Uterus (tissue), 4 donors: ENCODE measurements at places on chromosomes 4 and X. TPM values are rescaled to one million over a fixed set of nuclear protein-coding genes. Genes with fewer than 3 reads are reported as not detected.

GRCh38 chrX:153598541-153599191 lies at the start of gene CCNQ:
Gene CCNQ (minus strand): TSS chrX:153599139. CDS start chrX:153599073, 66 bp downstream.
- peak within 1 kb of the TSS; percentile 80 for H3K27ac ChIP-seq
- H3K4me1 ChIP-seq = no peaks in the 10 kb centered on the region
- no peaks in the 10 kb centered on the region for H3K36me3 ChIP-seq
- H3K4me3 ChIP-seq = peak within 1 kb of the TSS; percentile 74
- no peaks in the 10 kb centered on the region for H3K27me3 ChIP-seq

DNA sequence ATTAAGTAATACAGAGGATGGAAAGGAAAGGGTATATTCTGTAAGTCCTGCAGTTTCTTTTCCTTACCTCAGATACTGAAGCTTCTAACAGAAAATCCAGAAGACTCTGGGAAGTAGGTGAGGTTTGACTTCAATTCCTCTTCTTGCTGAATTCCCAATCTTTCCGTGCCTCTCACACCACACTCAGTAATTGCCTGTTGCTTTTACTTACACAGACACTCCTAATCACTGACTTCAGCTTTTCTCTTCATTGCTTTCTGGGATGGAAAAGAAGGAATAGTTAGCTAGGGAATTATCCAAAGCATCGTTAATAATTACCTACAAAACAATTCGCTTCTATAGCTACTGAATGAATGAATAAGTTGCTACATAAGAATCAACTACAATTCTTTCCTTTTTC lies 163.6 kb downstream of the FBXO8 start:
- H3K27me3 ChIP-seq = no peaks in the 10 kb centered on the region
- no peaks in the 10 kb centered on the region for H3K36me3 ChIP-seq
- peak overlapping the region; percentile 25 for H3K4me3 ChIP-seq
- H3K4me1 ChIP-seq = no peaks in the 10 kb centered on the region

DNA sequence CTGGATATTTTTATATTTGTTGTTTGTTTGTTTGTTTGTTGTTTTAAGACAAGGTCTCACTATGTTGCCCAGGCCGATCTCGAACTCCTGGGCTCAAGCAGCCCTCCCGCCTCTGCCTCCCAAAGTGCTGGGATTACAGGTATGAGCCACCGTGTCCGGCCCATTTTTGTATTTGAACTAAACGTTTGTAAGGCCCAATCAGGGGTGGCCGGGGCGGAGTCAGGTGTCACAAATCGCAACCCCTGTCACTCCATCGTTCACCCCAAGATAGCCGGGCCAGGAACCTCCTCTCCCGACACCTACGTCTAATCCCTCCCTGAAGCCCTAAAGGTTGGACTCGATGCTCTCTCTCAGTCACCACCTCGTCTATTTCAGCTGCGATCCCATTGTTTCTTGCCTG lies 722 bp upstream of the EFHC2 start:
- no peaks in the 10 kb centered on the region for H3K27me3 ChIP-seq
- no peaks in the 10 kb centered on the region for H3K36me3 ChIP-seq
- DNase-seq = peak; percentile 18
- no peaks in the 10 kb centered on the region for H3K4me1 ChIP-seq
- peak overlapping the region; percentile 61 for H3K27ac ChIP-seq

GRCh38 chrX:44906041-44906440 lies 33.1 kb downstream of the KDM6A start:
- H3K4me1 ChIP-seq = no peaks in the 10 kb centered on the region
- no peaks in the 10 kb centered on the region for H3K27me3 ChIP-seq
- no peak overlapping the region for H3K4me3 ChIP-seq
- no peak for DNase-seq

DNA sequence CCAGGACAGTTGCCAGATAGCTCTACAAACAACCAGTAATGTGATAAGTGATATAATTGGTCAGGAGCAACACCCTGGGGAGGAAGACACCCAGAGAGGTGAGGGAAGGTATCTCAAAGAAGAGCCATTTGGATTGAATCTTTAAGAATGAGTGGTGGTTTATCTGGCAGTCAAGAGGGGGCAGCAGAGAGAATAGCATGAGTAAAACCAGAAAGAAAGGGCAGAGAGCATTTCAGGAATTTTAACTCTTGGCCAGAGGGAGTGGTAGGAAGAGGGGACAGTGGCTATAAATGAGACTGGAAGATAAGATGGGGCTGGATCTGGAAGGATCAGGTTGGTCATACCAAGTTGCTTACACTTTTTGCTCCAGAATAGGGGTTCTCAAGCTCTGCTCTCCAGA lies 5.9 kb upstream of the SEPTIN6 start:
- H3K27ac ChIP-seq = no peak overlapping the region
- H3K4me3 ChIP-seq = no peak overlapping the region
- H3K27me3 ChIP-seq = no peaks in the 10 kb centered on the region
- no peaks in the 10 kb centered on the region for H3K36me3 ChIP-seq
- H3K4me1 ChIP-seq = no peaks in the 10 kb centered on the region

Gene NALF2
- total RNA-seq = 0.35 TPM

Gene CYP4V2
- 9.7 TPM for total RNA-seq

Gene SOD3
- total RNA-seq = 61.0 TPM
